ENCODE measurements at places on chromosomes 2 and 18. TPM values are rescaled to one million over a fixed set of nuclear protein-coding genes. Genes with fewer than 3 reads are reported as not detected.

CNDP1 gene
- not detected for total RNA-seq

RAX gene
- not detected for total RNA-seq

VSNL1 gene
- total RNA-seq: not detected

RAD51AP2 gene
- total RNA-seq: not detected

LRP1B gene
- total RNA-seq: 0.13 TPM

ANKRD12 gene
- 14.0 TPM for total RNA-seq

SLC30A3 gene
- 6.3 TPM for total RNA-seq

MTLN gene
- total RNA-seq: 68.2 TPM

SETBP1 gene
- 6.4 TPM for total RNA-seq

ALPI gene
- not detected for total RNA-seq

HMSD gene
- not detected for total RNA-seq

OR6B2 gene
- total RNA-seq: not detected
